ENCODE measurements at places on chromosomes 7 and 10. TPM values are rescaled to one million over a fixed set of nuclear protein-coding genes. Genes with fewer than 3 reads are reported as not detected.

OR6V1 gene
- total RNA-seq, result not detected

LRRC27 gene
- total RNA-seq, result 6.5 TPM

GOLGA7B gene
- total RNA-seq, result 0.42 TPM

CYP2E1 gene
- total RNA-seq, result 0.92 TPM

NOD1 gene
- 12.7 TPM for total RNA-seq

NKX1-2 gene
- not detected for total RNA-seq

DNA sequence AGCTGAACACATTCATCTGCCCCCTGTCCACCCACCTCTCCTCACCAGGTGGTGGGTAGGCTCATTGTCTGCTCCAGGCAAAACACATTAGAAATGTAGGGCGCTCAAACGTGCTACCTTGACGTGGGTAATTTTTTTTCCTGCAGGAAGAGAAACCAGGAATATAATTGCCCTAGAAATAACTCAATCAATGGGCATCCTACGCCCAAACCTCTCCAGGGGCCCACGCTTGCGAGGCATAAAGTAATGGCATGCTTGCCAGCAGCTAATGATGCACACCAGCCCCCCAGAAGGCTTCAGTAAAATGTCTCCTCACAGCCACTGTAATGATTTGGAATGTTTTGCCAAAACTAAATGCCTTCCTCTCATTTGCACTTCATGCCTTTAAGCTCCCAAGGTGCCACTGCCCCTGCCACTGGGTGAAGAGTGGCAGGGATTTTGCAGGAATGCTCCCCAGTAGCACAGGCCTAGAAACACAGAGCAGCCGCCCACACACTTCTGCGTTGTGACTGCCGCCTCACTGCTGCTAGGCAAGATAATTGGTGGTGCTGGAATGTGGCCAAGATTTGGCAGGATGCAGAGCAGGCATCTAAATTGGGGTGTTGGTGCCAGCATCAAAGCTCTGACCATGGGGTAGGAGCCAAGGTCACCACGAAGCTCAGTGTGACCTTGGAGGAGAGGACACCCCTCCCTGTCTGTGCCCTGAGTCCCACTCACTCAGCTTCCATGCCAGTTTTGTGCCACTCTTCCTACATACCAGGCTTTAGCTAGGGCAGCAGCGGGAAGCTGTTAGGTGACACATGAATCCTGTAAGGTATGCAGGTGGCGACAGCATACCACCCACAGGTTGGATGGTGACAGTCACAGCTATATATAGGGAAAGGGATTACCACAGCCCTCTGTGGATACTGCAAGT, 48.7 kb upstream of the PPP1R3C start:
- DNase-seq, result no peak

GRCh38 chr10:129875993-129876726, 87.9 kb downstream of the EBF3 start:
- no peak for DNase-seq

GRCh38 chr7:39164887-39165286, 187.2 kb downstream of the POU6F2 start:
- DNase-seq, result no peak

DNA sequence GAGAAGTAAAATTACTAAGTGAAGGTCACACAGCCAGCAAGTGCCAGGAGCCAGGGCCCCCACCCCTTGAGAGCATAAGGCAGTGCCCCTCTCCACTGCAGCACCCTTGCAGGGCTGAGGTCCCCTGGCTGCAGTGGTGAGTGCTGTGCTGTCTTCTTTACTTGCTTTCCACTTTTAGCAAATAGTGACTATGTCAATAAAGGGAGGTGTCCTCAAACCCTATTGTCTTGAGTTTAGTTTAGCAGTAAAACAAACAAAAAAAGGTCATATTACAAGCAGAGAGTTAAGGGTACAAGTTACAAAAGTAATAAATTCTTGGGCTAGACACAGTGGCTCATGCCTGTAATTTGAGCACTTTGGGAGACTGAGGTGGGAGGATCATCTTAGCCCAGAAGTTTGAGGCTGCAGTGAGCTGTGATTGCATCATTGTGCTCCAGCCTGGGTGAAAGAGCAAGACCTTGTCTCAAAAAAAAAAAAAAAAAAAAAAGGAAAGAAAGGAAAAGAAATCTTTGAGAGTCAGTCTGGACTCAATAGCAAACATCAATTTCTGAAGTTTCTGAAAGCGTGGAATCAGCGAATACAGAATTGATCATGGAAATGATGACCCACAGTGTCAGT, 39.0 kb upstream of the KIF5B start:
- DNase-seq, result peak; percentile 31

DNA sequence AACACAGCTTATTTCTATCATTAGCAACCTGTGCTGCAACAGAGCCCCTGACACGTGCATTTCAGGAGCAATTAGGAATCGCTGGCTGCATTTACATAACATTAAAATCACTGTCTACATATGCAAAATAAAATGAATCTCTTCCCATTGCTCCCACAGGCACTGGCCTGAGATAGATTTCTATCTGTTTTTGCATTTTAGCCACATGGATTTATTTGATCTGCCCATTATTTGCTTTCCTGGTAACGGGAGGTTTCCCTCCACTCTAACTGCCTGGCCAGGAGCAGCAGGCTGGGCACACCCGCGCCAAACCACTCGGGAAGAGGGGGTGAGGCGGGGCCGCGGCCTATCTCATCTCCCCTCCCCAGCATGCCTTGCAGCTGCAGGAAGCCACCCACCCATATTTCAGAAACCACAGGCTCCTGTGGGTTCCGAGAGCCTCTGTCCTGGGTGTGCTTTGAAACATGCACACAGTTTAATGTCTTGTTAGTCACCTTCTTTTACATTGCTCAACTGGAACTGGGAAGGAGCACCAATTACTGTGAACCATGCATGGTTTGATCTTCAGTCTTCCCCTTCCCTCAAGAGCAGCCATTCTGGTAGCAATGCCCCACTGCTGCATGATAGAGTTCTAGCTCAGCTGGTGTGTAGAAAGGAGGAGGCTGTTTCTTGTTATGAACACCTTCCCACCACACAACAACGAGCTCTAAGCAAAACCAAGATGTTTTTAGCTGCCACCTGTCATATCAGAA, 37.7 kb upstream of the IKZF1 start:
- DNase-seq, result peak; percentile 57

DNA sequence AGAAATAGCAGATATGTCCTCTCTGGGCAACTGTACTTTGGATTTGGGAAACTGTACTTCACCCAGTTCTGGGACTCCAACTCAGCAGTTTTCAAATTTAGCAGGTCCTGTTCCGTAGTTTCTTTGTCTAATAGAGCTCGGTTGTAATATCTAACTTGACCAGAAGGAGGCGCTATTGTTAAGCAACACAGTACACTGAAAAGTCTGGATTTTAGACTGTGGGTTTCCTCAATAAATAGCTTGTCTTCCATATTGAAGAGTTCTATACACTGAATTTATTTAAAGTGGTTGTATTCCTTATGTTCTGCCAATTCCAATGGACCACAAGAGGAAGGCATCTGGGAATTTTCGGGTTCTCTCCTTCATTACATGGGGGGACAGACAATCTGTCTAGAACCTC, 39.8 kb downstream of the ELFN1 start:
- DNase-seq, result no peak

- no peak for DNase-seq
Observed at GRCh38 chr7:132965951-132966350, 115.9 kb downstream of the CHCHD3 start.

DNA sequence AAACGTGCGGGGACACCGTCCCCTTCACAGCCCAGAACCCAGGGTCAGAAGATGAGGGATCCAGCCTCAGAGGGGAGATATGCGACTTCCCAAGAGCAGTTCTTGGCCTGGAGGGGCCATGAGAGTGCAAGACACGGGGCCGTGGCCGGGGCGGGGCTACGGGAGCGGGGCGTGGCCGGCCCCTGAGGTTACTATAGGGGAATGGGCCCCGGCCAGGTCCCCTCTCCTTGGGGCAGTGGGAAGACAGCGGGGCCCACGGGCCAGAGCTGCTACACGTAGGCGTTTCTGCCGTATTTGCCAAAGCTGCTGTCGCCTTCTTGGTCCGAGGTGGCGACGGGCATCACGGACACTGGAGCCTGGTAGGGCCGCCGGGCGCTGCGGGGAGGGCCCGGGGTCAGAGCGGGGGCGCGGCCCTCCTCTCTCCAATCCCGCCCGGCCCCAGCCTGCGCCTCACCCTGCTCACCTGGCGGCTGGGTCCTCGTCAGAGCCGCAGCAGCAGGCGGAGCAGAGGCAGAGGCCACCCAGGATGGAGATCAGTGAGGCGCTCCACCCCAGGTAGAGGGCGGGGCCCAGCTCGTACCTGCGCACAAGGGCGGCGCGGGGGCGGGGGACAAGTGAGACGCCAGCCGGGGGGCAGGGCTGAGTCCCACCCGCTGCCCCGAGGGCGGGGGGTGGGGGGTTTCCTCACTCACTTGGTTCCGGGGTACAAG, 5.3 kb downstream of the CLDN15 start:
- peak; percentile 89 for DNase-seq

- DNase-seq, result peak; percentile 45
Observed at GRCh38 chr10:6348096-6348874, 145.6 kb downstream of the PFKFB3 start.

DNA sequence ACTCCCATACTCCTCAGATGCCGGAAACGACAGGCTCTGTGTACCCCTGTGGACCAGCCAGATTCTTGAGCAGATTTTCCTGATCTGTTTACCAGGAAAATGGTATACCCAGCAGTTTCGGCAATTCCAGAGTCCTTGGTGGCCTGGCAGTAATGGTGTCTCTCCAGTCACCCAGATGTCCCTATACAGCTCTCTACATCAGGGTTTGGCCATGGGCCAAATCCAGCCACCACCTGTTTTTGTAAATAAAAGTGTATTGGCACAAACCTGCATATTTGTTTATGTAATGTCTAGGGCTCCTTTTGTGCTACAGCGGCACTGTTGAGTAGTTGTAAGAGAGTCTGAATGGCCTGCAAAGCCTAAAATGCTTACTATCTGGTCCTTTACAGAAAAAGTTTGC, 491.3 kb downstream of the RPS24 start:
- DNase-seq, result peak; percentile 45

GRCh38 chr7:47970761-47971160, 8.7 kb downstream of the HUS1 start:
- no peak for DNase-seq

- no peak for DNase-seq
Observed at GRCh38 chr7:24881623-24882022, 98.4 kb downstream of the OSBPL3 start.

DNA sequence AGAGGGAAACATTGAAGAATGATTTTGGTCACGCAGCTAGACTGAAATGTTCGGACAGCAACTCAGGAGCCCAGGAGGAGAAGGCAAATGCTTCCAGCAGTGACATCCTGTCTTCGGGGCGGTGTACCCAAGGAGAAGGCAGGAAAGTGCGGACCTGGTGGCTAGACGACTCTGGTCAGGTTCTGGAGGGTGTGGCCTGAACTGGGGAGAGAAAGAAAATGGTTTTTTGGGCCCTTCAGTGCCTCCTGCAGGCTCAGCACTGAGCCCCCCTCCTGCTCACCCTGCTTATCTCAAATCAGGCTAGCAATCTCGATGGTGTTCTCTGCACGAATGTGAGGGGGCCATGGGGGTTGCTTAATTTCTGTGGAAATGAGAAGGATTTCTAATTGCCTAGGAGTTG, 26.7 kb upstream of the TARP start:
- DNase-seq, result no peak

DNA sequence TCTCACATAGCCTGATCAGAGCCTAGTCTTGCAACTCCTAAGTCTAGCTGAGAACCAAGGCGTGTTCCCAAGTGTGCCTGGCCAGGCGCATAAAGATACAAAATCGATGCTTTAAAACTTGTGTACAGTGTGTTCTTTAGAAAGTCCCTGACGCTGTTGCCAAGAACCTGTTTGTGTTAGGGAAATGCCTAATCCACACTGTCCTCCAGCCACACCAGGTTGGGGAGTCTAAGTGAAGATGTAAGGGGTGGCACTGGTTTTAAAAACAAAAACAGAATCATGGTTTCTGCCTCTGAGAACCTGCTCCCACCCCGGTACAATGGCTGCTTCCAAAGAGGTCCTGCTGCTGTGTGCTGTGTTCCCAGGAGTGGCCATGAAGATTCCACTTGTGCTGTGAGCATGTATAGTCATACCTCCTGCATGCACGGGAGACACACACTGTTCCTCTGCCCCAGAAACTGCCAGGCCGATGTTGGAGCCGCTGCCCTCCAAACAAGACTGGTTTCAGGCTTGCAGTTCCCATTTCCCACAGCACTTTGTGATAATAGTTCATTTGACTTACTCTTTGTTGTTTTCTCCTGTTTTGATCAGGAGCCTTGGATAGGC, 88.5 kb downstream of the CCNY start:
- no peak for DNase-seq

DNA sequence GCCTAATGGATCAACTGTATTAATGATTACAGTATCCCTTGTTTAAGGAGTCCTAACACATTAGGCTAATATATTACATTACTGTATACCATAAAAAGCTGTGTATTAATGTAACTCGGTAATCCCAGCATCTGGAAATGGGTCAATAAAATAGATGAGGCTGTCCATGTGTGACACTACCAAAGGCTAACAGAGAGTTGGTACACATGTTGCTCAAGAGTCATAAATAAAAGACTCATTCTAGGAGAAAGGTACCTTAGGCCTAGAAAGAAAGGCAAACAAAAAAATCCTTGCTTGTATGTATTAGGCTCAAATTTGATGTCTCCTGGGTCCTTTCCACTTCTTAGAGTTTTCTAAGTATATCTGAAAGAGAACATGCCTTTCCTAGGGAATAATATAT, 14.6 kb downstream of the MCMBP start:
- no peak for DNase-seq

DNA sequence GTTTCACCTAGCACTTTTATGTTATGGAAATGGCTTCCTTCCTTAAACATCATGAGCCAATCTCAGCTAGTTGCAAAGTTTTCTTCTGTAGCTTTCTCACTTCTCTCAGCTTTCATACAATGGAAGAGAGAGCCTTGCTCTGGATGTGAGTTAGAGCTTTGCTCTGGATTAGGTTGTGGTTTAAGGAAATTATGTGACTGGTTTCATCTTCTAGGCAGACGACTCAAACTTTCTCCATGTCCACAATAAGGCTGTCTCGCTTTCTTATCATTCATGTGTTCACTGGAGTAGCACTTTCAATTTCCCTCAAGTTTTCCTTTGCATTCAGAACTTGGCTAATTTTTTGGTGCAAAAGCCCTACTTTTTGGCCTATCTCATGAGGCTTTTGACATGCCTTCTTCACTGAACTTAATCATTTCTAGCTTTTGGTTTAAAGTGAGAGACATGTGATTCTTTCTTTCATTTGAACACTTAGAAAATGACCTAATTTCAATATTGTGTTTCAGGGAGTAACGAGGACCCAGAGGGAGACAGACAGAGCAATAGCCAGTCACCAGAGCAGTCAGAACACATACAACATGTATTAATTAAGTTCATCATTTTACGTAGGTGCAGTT, 49.8 kb downstream of the CNOT4 start:
- no peak for DNase-seq

DNA sequence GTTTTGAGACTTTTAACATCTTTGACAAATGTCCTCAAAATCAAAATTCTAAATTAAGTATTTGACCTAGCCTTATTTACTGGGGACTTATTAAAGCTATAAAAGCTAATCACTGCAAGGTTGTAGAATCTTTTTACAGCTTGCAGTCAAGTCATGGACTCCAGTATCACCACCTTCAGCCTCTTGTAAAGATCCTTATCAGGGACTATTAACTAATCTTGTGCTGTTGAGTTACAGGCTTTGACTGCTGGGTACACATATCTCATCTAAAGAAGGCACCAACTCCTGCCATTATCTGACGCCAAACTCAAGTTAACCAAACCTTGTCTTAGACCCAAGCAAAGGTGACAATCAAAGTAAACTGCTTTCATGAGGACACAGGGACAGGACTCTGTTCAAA, 621.0 kb upstream of the IGFBP3 start:
- DNase-seq, result no peak
